IgD-negative memory B cell (primary cell): ENCODE measurements at places on chromosomes 3 and 15. TPM values are rescaled to one million over a fixed set of nuclear protein-coding genes. Genes with fewer than 3 reads are reported as not detected.

EDC3 gene
- 18.5 TPM for polyA plus RNA-seq

SI gene
- not detected for polyA plus RNA-seq

ATXN7 gene
- 2.1 TPM for polyA plus RNA-seq

PLCH1 gene
- polyA plus RNA-seq, result not detected

CRABP1 gene
- polyA plus RNA-seq, result not detected

SEC22C gene
- 30.1 TPM for polyA plus RNA-seq

SRP14 gene
- polyA plus RNA-seq, result 753 TPM

DNAH12 gene
- not detected for polyA plus RNA-seq

USP19 gene
- polyA plus RNA-seq, result 23.5 TPM

CCR9 gene
- 6.3 TPM for polyA plus RNA-seq

MORC1 gene
- polyA plus RNA-seq, result not detected

SPTSSB gene
- polyA plus RNA-seq, result not detected

LEKR1 gene
- polyA plus RNA-seq, result 0.93 TPM

ST8SIA2 gene
- not detected for polyA plus RNA-seq

FRMD4B gene
- 0.05 TPM for polyA plus RNA-seq

NR2E3 gene
- 0.78 TPM for polyA plus RNA-seq

CHRNA5 gene
- 0.95 TPM for polyA plus RNA-seq

SLC12A8 gene
- polyA plus RNA-seq, result not detected

LSAMP gene
- polyA plus RNA-seq, result 0.94 TPM

ROPN1 gene
- polyA plus RNA-seq, result not detected

EOMES gene
- polyA plus RNA-seq, result 1.1 TPM

GOLGA6D gene
- not detected for polyA plus RNA-seq

TGM5 gene
- not detected for polyA plus RNA-seq

GP9 gene
- polyA plus RNA-seq, result 4.3 TPM

CX3CR1 gene
- 10.3 TPM for polyA plus RNA-seq

PRICKLE2 gene
- 0.73 TPM for polyA plus RNA-seq

VIPR1 gene
- polyA plus RNA-seq, result 3.1 TPM

NEIL1 gene
- polyA plus RNA-seq, result 16.0 TPM

CRTC3 gene
- polyA plus RNA-seq, result 25.9 TPM

SLC28A1 gene
- polyA plus RNA-seq, result not detected

ESYT3 gene
- 0.05 TPM for polyA plus RNA-seq

DUOXA2 gene
- not detected for polyA plus RNA-seq

GRK7 gene
- not detected for polyA plus RNA-seq

SLC22A13 gene
- not detected for polyA plus RNA-seq

SERF2 gene
- 1,765 TPM for polyA plus RNA-seq

MYL3 gene
- polyA plus RNA-seq, result not detected

SERINC4 gene
- 1.1 TPM for polyA plus RNA-seq

CLSTN2 gene
- not detected for polyA plus RNA-seq

GPR27 gene
- 0.11 TPM for polyA plus RNA-seq

CNTN6 gene
- polyA plus RNA-seq, result not detected

CCDC54 gene
- not detected for polyA plus RNA-seq

PP2D1 gene
- polyA plus RNA-seq, result 0.64 TPM

SCAANT1 gene
- polyA plus RNA-seq, result not detected

SLC22A14 gene
- not detected for polyA plus RNA-seq

GOLGA8O gene
- polyA plus RNA-seq, result not detected

EFCAB12 gene
- 0.71 TPM for polyA plus RNA-seq

RLBP1 gene
- polyA plus RNA-seq, result not detected

LRRC49 gene
- polyA plus RNA-seq, result not detected

TUBGCP5 gene
- polyA plus RNA-seq, result 4.8 TPM

CCDC14 gene
- 2.6 TPM for polyA plus RNA-seq

NTRK3 gene
- polyA plus RNA-seq, result not detected

GOLGA8T gene
- polyA plus RNA-seq, result not detected

TMEM62 gene
- polyA plus RNA-seq, result 18.0 TPM

HHLA2 gene
- polyA plus RNA-seq, result not detected
